Suppressor macrophage treated with lipopolysaccharide for 4 hours (primary cell): ENCODE measurements at places on chromosomes 5 and 9.
A peak's percentile ranks its signal among the peaks of the same experiment; 100 is the strongest.

DNA sequence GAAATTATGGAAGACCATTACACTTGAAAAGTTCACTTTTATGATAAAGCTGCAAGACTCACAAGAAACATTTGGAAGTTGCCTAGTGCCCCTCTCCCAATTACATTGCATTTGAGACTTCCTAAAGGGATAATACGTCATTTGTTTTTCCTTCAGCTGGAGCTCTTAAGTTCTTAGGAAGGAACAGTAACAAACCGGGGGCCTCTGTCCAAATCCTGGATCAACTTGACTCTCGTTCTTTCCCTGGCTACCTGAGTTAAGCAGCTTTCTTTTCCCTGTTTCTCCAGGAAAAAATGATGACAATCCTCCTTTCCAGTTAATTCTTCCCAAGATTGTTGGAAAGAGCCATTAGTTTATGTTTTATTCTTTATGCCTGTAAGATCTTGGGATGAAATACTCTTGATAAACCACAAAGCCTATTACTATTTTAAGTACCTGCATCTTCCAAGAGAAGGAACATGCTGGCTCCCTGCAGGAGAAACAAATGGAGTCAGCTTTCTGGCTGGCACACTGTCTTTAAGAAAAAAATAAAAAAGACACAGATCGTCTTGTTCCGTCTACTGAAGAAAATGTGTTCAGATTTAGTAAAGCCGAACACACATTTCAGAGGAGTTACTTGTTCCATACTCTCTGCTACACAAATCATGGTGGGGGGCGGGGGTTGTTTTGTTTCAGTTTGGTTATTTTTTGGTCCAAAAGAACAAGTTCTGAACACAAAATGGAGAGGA lies 297.9 kb downstream of the EFNA5 start:
- no peak for DNase-seq

- no peak for DNase-seq
These were observed 450.2 kb upstream of the ZNF608 start for GRCh38 chr5:125196481-125197111.

- no peak for DNase-seq
These were observed 420.8 kb upstream of the ACTBL2 start for GRCh38 chr5:57903458-57903857.

DNA sequence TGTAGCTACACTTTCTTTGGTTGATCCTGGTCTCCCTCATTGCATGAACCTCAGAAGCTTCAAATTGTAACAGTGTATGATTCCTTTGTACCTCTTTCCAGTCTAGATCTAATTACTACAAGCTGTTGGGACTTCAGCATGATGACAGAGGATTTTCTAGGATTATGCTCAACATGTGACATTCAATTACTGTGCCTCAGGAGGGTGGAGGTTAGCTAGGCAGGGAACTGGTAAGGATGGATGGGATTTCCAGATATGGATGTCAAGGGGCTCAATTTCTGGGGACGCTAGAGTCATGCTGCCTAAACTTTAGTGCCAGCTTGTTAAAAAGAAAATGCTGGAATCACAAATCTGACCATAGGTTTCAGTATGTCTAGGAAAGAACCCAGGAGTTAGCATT lies 29.2 kb upstream of the GLRA1 start:
- no peak for DNase-seq

- DNase-seq, result no peak
These were observed 692 bp upstream of the SRA1 start for GRCh38 chr5:140557965-140558364.

DNA sequence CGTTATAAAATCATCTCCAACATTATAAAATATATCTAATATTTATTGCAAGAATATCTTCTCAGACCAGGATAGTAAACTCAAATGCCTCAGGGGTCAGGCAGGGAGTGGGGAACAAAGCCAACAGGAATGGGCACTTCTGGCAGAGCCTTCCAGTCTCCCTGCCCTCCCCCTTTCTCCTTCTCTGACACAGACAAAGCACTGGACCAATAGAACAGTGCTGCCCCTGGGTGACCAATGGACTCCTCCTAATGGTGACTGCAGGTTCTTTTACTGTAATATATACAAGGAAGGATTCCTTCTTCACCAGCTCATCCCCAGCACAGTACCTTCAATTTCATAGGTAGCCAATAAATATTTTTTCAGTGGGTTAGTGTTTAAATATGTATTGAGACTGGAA lies 31.1 kb upstream of the MAMDC2 start:
- no peak for DNase-seq

DNA sequence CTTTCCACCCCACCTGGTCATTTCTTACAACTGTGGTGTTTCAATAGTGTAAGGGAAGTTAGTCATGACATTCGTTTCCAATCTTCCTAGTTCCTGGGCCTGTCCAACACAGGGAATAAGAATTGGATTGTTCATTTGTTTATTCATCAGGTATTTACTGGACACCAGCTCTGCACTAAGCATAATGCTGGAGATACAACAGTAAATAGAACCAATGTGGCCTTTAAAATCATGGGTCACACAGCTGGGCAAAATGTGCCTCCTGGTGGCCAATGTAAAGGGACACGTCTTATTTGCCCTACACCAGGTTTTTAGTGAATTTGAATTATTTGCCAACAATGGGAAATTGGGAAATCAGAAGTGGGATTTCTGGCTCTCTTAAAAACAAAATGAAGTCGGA lies 10.4 kb downstream of the ABLIM3 start:
- DNase-seq, result no peak

- DNase-seq, result no peak
These were observed 21.0 kb downstream of the ADRB2 start for GRCh38 chr5:148847456-148847855.

GRCh38 chr5:3590967-3591900 lies 4.4 kb upstream of the IRX1 start:
- DNase-seq, result no peak

GRCh38 chr9:85594316-85594715 lies 147.4 kb downstream of the AGTPBP1 start:
- no peak for DNase-seq

DNA sequence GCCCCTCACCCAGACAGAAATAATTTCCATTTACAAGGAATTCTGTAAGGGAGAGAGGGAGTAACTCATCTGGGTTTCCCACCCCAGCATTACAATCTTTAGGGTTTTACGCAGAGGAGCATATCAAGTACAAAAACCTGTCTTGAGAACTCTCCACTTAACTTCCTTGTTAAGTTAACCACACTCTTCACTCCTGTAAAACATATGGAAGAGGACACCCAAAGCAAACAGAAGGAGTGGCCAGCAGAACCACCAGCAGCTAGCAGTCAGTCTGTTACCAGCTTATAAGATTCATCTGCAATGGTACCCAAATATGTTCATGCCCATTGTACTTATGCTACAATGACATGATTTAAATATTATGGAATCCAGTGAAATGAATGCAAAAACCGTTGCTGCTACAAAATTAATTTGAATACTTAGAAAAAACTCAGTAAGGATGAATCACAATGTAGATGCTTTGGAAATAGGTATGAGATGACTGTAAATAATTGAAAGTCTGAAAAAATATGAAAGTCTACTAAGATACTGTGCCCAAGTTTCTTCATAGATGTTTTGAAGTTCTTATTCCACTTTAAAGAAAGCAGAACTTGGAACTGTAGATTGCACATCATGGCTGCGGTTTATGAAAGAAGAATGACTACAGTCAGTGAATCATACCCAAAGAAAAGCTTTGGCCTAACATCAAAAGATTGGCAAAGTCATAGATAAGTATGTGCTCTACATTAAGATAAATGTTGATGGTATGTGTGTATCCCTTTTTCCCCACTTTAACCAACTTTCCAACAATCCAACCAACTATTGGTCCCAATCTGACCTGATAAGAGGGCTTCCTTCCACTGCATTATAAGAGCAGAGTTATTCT lies 233.6 kb downstream of the ACTL7B start:
- DNase-seq, result peak; percentile 87

- no peak for DNase-seq
These were observed 16.6 kb downstream of the OTULINL start for GRCh38 chr5:14598225-14598624.

GRCh38 chr5:143124593-143124992 lies 278.9 kb downstream of the NR3C1 start:
- DNase-seq, result peak; percentile 29

DNA sequence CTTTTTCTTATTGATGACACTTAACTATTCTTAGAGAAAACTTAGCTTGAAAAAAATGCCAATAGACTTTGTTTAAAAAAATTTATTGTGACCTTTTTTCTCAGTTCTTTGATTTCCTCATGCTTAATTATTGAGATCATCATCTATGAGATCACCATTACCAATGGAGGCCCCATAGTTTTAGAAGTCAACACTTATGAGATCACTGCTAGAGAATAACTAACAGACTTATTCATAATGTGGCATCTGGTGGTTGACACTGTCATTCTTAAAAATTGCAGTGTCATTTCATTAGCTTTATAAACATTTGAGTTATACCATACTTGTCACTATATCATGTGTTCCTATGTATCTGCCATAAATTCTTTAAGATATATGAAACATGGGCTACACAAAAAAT lies 14.9 kb upstream of the FEM1C start:
- peak; percentile 21 for DNase-seq

DNA sequence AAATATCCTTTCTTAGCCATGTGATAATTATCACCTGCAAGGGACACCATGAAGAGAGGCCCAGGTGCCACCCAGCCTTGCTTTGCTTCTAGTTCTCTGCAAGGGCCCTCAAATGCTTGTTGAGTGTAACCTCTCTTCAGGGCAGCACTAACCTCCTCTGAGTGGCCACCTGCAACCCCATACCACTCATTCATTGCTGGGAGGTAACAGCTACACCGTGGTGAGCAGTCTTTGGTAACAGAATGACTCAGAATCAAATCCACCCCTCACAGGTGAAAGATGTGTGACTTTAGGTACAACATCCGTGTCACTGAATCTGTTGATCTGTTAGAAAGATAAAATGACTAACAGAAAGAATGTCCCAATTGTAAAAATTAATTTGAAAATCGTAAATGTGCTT lies 365.1 kb upstream of the TRPC7 start:
- DNase-seq, result no peak

GRCh38 chr5:158917731-158918130 lies 182.0 kb downstream of the EBF1 start:
- DNase-seq, result no peak

DNA sequence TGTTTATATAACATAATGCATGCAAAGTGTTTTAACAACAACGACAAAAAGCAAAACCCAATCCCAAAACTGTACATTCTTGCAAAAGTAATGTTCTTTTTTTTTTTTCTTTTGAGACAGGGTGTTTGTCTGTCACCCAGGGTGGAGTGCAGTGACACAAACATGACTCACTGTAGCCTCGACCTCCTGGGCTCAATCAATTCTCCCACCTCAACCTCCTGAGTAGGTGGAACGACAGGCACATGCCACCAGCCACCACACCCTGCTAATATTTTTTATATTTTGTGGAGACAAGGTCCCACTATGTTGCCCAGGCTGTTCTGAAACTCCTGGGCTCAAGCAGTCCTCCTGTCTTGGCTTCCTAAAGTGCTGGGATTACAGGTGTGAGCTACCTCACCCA lies 13.6 kb upstream of the HAVCR1 start:
- DNase-seq, result no peak

- no peak for DNase-seq
These were observed 180.1 kb upstream of the MVB12B start for GRCh38 chr9:126146254-126147145.

DNA sequence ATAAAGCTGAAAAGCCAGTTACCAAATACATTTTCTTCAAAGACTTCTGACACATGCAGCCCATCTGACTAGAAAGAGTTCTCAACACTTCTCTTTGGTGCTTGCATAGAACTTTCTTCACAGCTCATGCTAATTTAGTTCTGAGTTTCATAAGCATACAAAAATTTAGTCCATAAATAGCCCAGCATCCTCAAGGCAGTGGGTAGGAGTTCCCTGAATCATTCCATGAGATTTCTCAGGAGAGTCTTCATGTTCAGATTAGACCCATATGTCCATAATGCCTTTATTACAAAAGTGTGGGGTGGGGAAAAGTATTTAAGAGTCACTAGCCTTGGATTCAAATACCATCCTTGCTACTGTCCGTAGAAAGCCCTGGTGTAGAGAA lies 290.2 kb upstream of the RGMB start:
- no peak for DNase-seq

GRCh38 chr5:153153086-153153485 lies 337.4 kb upstream of the GRIA1 start:
- DNase-seq, result no peak

- no peak for DNase-seq
These were observed 20.5 kb upstream of the BHMT start for GRCh38 chr5:79091064-79091463.

DNA sequence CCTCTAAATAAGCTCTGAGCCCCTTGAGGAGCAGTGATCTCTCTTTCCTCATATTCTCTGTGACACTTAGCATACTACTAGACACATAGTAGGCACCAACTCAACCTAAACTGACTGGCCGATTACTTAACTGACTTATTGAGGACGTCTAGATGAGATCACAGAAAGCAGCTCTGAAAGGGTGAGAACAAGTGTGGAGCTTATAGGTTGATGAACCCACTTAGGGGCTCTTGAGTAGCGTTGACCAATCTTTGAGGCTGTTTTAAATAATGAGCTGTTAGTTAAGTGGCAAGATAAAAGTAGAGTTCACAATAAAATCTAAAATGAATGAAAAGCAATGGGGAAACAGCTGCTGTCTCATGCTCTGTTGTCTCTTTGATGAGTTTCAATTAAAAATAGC lies 124.7 kb upstream of the TNPO1 start:
- no peak for DNase-seq

DNA sequence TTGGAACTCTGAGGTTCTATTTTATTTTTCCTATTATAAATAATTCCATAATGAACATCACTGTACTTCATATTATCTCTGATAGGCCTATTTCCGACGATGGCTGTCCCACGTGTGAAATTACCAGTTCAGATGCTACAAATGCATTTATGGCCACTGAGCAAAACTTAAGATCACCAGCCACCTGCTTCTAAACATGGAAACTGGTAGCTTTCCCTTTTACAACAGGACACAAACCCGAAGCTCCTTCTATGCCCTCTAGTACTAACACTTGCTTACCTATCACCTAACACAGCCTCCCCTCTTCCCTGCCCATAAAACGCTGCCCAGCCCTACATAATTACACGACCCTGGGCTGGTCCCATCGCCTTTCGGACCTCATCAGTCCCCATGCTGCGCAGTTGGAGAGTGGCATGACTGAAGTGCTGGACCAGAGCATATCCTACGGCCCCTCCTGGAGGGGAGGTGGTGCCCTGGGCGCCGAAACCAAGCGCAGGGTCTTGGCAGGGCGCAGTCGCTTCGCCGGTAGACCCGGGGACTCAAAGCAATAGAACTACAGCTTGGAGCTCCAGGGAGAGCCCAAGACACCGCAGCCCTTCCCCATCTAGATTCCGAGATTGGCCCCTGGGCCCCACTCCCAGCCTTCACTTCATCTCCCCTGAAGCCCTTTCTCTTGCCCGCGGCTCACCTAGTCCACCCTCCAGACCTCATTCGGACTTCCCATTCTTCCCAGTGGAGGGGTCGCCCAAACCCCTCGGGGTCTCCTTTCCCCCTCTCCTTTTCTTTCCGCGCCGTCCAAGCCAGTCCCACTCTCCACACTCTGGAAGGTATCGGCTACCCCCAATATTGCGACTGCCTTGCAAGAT lies 1.0 kb upstream of the SAP30L start:
- no peak for DNase-seq

GRCh38 chr5:139108063-139108824 lies 89.9 kb downstream of the SIL1 start:
- DNase-seq, result no peak
